Right ventricle myocardium inferior (tissue), 1 donor: ENCODE measurements at places on chromosomes 6 and 20. TPM values are rescaled to one million over a fixed set of nuclear protein-coding genes. Genes with fewer than 3 reads are reported as not detected.

The MYL9 gene
- 1,923 TPM for total RNA-seq

The KCNQ5 gene
- total RNA-seq, result not detected

The KHDC1L gene
- not detected for total RNA-seq

The PRKN gene
- 19.5 TPM for total RNA-seq

The OR2H2 gene
- not detected for total RNA-seq

The CD93 gene
- total RNA-seq, result 43.5 TPM

The SLC17A9 gene
- total RNA-seq, result 0.41 TPM

The RBM24 gene
- total RNA-seq, result 181 TPM

The POM121L2 gene
- not detected for total RNA-seq
